Heart right ventricle (tissue), 16 donors: ENCODE measurements at places on chromosomes 16 and 17.

GRCh38 chr17:33970279-33970678 lies 284.8 kb upstream of the CCL2 start:
- DNase-seq, result no peak

- DNase-seq, result peak; percentile 35
These were observed 121.3 kb downstream of the METRNL start for GRCh38 chr17:83200751-83201150.

DNA sequence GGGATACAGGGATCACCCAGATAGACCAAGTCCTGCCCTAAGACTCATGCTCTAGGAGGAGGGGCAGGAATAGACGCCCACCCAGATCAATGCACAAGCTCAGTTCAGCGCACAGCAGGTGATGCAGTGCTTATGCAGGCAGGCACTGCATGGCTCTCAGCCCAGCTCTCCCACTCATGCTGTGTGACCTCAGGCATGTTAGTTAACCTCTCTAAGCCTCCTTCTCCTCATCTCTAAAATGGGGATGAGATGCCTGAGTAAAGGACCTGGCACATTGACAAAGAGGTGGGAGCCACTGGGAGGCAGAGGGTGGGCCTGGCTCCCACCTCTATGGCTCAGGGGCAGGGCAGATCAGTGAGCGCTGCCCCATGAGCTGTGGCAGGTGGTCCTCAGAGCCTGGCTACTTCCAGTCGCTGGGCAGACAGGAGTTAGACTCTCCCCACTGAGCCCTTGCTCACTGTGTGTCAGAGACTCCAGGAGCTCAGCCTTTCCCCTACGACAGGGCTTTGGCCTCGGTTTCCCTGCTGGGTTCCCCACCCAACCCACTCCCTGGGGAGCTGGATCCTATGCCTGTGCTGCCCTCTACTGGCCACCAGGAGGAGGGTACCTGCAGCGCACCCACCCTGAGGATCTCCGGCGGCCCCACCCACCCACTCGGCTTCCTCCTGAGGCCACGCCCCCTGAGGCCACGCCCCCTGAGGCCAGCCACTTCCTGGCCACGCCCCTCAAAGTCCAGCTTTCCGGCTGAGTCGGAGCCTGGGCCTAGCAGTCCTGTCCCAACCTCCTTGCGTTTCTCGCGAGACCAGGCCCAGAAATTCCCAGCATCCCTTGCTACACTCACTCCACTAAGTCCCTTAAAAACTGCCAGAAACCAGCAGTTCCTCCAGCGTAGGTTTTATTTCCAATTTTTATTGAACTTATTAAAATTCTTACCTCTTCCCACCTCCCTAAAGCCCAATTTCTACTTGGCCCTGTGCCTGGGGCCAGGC lies 196.1 kb downstream of the GSG1L start:
- peak; percentile 28 for DNase-seq

- peak; percentile 80 for DNase-seq
These were observed 23.5 kb downstream of the GTF3C1 start for GRCh38 chr16:27526180-27526579.

DNA sequence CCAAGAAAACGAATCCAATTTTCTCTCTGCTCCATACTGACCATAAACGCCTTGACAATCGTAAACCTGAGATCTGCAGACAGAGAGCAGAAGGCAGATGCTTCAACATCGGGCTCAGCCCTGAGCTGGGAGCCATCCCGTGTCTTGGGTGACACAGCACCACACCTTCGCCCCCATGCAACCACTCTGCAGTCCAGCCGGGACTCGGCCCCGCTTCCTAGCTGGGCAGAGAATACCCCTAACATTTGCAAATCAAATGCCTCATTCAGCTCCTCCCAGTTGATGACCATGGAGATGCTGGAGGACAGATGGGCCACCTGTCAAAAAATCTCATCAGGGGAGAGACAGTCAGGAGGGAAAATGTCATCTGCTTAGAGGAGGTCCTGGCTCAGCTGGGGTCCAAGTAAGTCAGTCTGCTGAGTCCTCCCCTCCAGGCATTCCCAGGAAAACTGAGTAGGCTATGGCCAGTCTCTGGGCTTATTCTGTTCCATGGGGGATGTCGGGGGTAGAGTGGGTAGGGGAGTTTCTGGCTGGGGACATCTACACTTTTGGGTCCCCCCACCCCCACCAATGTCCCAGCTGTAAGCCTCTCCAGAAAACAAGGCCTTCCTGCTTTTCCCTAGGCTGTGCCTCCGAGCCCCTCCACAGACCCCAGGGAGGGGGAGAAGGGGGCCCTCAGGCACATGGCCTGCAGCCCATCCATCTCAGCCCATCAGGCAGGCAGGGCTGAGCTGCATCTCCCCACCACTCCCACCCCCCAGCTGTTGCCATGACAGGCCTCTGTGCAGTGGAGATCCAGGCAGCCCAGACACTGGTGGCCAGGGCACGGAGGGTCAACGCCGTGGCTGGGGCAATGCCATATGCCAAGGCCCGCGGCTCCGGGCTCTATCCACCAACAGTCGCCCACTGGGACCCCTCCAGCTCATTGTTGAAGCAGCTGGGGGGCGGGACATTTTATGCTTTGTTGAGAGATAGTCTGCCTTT lies 158.6 kb downstream of the AXIN2 start:
- DNase-seq, result no peak
